Pancreas (tissue), 10 donors: ENCODE measurements at places on chromosomes 4 and X.

- H3K27me3 ChIP-seq: no peaks in the 10 kb centered on the region
- peaks cover 23% of the 10 kb centered on the region for H3K4me1 ChIP-seq
- no peaks in the 10 kb centered on the region for H3K36me3 ChIP-seq
- H3K4me3 ChIP-seq: peak overlapping the region; percentile 11
- H3K27ac ChIP-seq: peak overlapping the region; percentile 71
These were observed 41.6 kb upstream of the UGDH start for GRCh38 chr4:39568805-39569204.

DNA sequence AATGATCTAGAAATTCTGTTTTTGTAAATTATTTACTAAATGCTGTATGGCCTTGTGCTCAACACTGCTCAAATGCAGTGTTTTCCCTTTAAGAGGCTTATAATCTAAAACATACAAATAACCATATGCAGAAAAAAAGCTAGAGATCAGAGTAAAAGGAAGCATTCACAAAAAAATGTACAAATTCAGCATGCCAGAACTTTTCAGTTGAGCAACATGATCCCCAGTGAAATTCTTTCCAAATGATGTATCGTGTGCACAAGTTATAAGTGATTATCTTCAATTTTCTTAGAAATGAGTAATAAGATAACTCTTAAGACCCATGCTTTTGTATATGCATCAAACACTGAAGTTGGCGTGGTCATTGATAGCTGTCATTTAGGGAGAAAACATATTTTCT, 5.0 kb downstream of the GPC3 start:
- H3K4me1 ChIP-seq: no peaks in the 10 kb centered on the region
- no peak overlapping the region for H3K27ac ChIP-seq

GRCh38 chr4:162151850-162152249, 11.9 kb downstream of the FSTL5 start:
- H3K27ac ChIP-seq: no peak overlapping the region
- no peak for DNase-seq
- no peaks in the 10 kb centered on the region for H3K36me3 ChIP-seq
- no peaks in the 10 kb centered on the region for H3K4me1 ChIP-seq

GRCh38 chr4:87502580-87503238, 26.5 kb downstream of the SPARCL1 start:
- no peak overlapping the region for H3K27ac ChIP-seq
- H3K36me3 ChIP-seq: no peaks in the 10 kb centered on the region
- peaks cover 7% of the 10 kb centered on the region for H3K4me1 ChIP-seq
- H3K27me3 ChIP-seq: no peaks in the 10 kb centered on the region
- no peak for DNase-seq

GRCh38 chr4:17781300-17782287, at the start of gene FAM184B:
TSS of gene FAM184B (minus strand) at chr4:17781621. CDS start at chr4:17781299, 322 bp downstream.
- peak; percentile 59 for DNase-seq
- no peaks in the 10 kb centered on the region for H3K4me1 ChIP-seq
- peak within 1 kb of the TSS; percentile 22 for H3K4me3 ChIP-seq

- no peaks in the 10 kb centered on the region for H3K27me3 ChIP-seq
- no peak overlapping the region for H3K27ac ChIP-seq
- peaks cover 7% of the 10 kb centered on the region for H3K4me1 ChIP-seq
These were observed 99.8 kb downstream of the PPP1R2C start for GRCh38 chrX:42678133-42678532.

DNA sequence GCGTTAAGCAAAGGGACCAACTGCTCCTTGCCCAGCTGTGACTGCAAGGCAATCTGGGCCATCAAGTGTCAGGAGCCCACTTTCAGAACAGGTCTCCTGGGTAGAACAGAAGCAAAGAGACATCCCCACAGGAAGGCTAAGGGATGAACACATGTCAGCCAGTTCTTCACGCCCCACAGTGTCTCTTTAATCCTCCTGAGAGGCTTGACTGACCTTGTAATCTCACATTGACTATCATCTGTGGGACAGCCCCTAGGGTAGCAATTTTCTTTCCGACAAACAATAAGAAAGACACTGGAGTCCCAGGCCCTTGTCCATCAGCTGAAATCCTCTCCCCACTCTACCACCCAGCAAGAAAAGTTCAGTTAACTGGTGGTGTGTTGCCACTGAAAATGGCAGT, 1.0 kb downstream of the CHRDL1 start:
- no peaks in the 10 kb centered on the region for H3K36me3 ChIP-seq
- DNase-seq: no peak
- no peaks in the 10 kb centered on the region for H3K27me3 ChIP-seq
- no peak overlapping the region for H3K27ac ChIP-seq

- DNase-seq: no peak
- H3K27me3 ChIP-seq: no peaks in the 10 kb centered on the region
These were observed 21.4 kb downstream of the PHEX start for GRCh38 chrX:22053481-22053880.

- no peak overlapping the region for H3K27ac ChIP-seq
- no peak for DNase-seq
- H3K4me1 ChIP-seq: no peaks in the 10 kb centered on the region
- H3K36me3 ChIP-seq: no peaks in the 10 kb centered on the region
These were observed 51.8 kb downstream of the MAP7D3 start for GRCh38 chrX:136199365-136199764.

DNA sequence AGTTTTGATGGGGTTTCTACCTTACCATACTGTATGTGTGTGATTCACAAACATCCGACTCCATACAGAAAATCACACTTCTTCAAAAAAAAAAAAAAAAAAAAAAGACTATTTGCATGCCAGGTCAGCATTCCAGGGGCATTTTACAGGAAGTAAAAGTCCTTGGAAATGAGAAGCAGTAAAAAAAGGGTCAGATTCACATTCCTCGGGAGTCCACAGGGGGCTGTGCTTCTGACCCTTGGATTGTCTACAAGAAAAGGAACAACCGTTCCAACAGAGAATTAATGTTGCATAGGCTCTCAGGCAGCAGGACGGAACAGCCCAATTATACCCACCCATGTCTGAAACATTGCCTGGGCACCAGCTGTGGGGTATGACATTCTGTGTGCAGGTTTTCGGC, 290.3 kb downstream of the LDB2 start:
- H3K36me3 ChIP-seq: no peaks in the 10 kb centered on the region
- no peak for DNase-seq
- H3K4me3 ChIP-seq: no peak overlapping the region

DNA sequence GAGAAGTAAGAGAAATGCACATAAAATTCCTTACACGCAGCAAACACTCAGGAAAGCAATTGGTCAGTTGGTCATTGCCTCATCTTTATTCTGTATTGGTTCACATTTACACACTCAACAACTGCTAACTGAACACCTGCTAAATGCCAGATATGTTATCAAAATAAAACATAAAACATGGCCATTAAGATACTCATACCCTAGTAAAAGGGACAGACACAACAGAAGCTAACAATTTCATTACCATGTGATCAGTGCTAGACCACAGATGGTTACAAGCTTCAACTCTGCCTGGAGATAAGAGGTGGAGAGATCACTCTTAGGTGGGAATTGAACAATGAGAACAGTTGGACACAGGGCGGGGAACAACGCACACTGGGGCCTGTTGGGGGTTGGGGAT, 26.2 kb downstream of the TEC start:
- no peaks in the 10 kb centered on the region for H3K27me3 ChIP-seq
- H3K36me3 ChIP-seq: no peaks in the 10 kb centered on the region
- no peak overlapping the region for H3K4me3 ChIP-seq
- no peaks in the 10 kb centered on the region for H3K4me1 ChIP-seq

- no peak overlapping the region for H3K27ac ChIP-seq
- H3K4me3 ChIP-seq: no peak overlapping the region
- no peaks in the 10 kb centered on the region for H3K36me3 ChIP-seq
- H3K4me1 ChIP-seq: no peaks in the 10 kb centered on the region
These were observed 7.9 kb upstream of the RGS12 start for GRCh38 chr4:3284734-3285557.

- H3K4me3 ChIP-seq: no peak overlapping the region
- no peaks in the 10 kb centered on the region for H3K27me3 ChIP-seq
- no peaks in the 10 kb centered on the region for H3K36me3 ChIP-seq
- H3K4me1 ChIP-seq: peaks cover 5% of the 10 kb centered on the region
- H3K27ac ChIP-seq: no peak overlapping the region
These were observed 154.2 kb upstream of the PRDX4 start for GRCh38 chrX:23513121-23513520.

DNA sequence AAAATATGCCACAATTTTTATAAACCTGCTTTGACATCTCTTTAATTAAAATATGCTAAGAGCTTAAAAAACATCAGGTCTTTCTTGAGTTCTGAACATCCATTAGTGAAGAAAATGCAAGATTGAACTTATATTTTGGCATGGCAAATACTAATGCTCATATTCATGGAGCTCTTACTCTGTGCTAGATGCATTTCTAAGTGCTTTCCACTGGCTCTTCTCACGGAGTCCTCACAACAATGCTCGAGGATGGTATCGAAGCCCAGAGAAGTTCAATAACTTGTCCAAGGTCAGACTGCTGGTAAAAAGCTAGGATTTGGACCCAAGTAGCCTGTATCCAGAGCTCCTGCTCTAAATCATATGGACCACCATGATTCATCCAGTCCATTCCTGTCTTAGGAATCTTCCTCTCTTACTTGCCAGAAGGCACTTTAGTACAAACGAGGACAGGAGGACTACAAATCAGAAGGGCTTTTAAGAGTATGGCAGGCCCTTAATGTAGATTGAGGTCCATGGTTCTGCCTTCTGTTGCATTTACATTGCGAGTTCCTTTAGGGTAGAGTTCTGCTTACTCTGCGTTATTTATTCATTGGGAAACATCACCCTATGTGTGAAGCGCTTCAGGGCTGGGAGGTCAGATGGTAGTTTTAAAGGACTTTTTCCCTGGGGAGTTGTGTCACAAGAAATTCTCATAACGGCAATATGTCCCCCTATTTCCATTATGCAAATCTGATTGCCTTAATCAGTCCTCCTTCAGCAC, 199.2 kb downstream of the RASL11B start:
- no peaks in the 10 kb centered on the region for H3K27me3 ChIP-seq
- peaks cover 1% of the 10 kb centered on the region for H3K4me1 ChIP-seq
- DNase-seq: no peak
- no peak overlapping the region for H3K27ac ChIP-seq

DNA sequence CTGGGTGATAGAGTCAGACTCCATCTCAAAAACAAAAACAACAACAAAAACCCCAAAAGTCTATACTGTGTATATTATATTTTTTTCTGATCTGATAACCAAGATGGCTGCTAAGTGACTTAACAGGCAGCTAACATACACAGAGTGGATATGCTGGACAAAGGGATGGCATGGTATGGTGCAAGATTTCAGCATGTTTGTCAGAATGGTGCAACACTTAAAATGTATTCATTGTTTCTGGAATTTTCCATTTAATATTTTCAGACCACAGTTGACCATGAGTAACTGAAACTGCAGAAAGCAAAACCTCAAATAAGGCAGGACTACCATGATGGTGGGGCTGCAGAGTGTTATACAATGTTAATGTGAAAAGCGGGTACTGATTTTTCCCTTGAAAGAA, 6.1 kb upstream of the BOD1L1 start:
- no peak overlapping the region for H3K27ac ChIP-seq
- H3K4me1 ChIP-seq: no peaks in the 10 kb centered on the region
- H3K27me3 ChIP-seq: no peaks in the 10 kb centered on the region

DNA sequence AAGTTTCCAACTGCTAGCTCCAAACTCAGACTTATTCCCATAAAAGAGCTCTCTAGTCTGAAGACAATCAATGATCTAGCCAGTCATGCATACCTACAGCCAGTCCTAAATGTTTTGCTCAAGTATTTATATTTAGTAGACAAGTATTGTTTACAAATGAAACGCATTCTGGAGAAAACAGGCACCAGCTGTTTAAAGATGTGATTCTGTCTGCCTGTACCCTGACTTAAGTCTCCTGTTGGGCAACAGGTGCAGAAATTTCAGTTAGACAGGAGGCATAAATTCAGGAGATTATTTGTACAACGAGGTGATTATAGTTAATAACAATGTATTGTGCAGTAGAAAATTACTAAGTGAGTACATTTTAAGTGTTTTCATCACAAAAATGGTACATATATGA, 28.9 kb downstream of the LNX1 start:
- H3K27me3 ChIP-seq: no peaks in the 10 kb centered on the region
- H3K4me3 ChIP-seq: no peak overlapping the region
- H3K27ac ChIP-seq: no peak overlapping the region
- H3K4me1 ChIP-seq: no peaks in the 10 kb centered on the region

GRCh38 chr4:124526331-124526730, 186.2 kb downstream of the ANKRD50 start:
- H3K36me3 ChIP-seq: no peaks in the 10 kb centered on the region
- no peak for DNase-seq
- no peak overlapping the region for H3K27ac ChIP-seq
- no peak overlapping the region for H3K4me3 ChIP-seq

DNA sequence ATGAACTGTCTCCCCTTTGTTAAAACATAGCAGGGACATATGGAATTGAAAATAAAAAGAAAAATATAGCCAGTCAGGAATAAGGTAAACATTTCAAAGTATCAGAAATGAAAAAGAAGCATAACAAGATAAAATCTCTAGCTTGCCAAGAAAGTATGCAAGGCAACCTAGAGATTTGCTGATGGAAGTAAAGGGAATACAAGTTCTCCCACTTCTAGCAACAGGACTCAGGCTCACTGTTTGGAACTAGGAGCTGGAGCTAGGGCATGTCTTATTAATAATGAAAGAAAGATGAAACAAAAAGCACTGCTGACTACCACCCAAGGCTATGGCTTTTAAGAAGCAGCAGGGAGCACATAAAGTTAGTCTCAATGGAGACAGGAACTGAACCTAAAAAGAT, 18.2 kb downstream of the ANKRD50 start:
- H3K4me3 ChIP-seq: no peak overlapping the region
- H3K36me3 ChIP-seq: no peaks in the 10 kb centered on the region
- no peaks in the 10 kb centered on the region for H3K4me1 ChIP-seq
- no peaks in the 10 kb centered on the region for H3K27me3 ChIP-seq
- no peak overlapping the region for H3K27ac ChIP-seq

- H3K27me3 ChIP-seq: no peaks in the 10 kb centered on the region
- no peaks in the 10 kb centered on the region for H3K4me1 ChIP-seq
- no peaks in the 10 kb centered on the region for H3K36me3 ChIP-seq
- peak; percentile 86 for DNase-seq
- peak within 1 kb of the TSS; percentile 48 for H3K27ac ChIP-seq
These were observed at the start of gene PJA1 for GRCh38 chrX:69165087-69165651. TSS of gene PJA1 (minus strand) at chrX:69165453. CDS start at chrX:69163073, 2,380 bp downstream.

DNA sequence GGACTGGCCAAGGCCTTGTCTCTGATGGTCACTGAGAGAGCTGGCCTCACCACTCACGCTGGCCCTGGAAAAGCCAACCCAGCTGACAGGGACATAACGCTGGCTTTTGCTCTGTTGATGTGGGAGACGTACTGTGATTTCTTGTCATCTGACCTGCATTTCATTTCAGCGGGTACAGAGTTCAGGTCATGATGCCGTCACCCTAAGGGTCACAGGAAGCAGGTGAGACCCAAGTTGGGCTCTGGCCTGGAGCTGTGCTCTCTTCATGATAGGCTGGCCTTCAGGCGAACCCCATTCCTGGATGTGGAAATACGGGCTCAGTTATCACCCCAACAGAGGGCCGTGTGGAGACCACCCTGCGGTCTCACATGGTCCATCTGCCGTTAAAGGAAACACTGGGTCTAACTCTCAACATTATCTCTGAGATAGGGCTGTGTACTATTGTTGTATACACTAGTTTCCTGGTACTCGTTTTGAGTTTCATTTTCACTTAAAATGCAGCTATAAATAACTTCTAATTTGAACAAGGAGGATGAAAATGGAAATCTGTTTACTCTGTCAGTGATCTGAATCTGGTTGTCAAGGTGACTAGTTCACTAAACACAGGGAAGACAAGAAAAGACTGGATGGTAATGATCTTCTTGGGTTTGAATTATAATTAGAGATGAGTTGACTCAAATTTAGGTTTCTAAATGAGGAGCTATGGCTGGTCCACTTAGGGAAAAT, 89.1 kb downstream of the TBC1D9 start:
- no peaks in the 10 kb centered on the region for H3K4me1 ChIP-seq
- H3K27ac ChIP-seq: no peak overlapping the region
- peaks cover 2% of the 10 kb centered on the region for H3K36me3 ChIP-seq
- DNase-seq: no peak
- H3K4me3 ChIP-seq: no peak overlapping the region

GRCh38 chr4:71338846-71339593, at the start of gene SLC4A4:
TSS of gene SLC4A4 (plus strand) at chr4:71339020.
- H3K27ac ChIP-seq: no peak within 1 kb of the TSS
- no peaks in the 10 kb centered on the region for H3K36me3 ChIP-seq
- DNase-seq: no peak
